ENCODE measurements at places on chromosomes 4 and X. TPM values are rescaled to one million over a fixed set of nuclear protein-coding genes. Genes with fewer than 3 reads are reported as not detected.

DSPP gene
- total RNA-seq, result 0.07 TPM

GSPT2 gene
- 5.6 TPM for total RNA-seq

TMEM150C gene
- total RNA-seq, result 19.0 TPM

DNA sequence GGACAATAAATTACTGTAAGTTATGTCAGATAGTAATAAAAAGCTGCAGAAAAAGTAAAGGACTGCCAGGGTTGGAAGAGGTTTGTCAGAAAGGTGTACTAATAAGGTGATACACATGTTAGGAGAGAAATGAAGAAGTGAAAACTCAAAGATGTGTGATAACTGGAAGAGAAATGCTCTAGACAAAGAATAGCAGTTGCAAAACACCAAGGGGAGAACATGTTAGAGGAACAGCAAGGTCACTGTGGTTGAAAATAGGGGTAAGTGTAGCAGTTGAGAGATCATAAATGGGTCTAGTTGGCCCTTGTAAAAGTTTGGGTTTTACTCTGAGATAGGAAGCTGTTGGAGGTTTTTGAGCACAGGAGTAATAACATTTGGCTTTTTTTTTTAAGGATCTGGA, 46.9 kb downstream of the HSPA4L start:
- no peak overlapping the region for H3K4me3 ChIP-seq
- no peak for DNase-seq
- H3K27me3 ChIP-seq, result no peaks in the 10 kb centered on the region
- no peaks in the 10 kb centered on the region for H3K4me1 ChIP-seq
- no peaks in the 10 kb centered on the region for H3K36me3 ChIP-seq

DNA sequence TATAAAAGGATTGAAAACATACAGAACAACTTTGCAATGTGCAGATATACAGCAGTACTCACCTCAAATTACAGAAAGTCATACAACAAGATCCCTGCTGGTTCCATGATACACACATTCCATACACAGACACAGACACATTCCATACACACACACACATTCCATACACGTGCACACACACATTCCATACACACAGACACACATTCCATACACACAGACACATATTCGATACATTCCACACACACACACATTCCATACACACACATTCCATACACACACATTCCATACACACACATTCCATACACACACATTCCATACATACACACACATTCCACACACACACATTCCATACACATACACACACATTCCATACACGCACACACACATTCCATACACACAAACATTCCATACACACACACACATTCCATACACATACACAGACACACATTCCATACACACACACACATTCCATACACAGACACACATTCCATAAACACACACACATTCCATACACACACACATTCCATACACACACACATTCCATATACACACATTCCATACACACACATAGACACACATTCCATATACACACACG, 13.7 kb downstream of the LINC00632 start:
- H3K27me3 ChIP-seq, result no peaks in the 10 kb centered on the region
- DNase-seq, result no peak
- H3K4me1 ChIP-seq, result no peaks in the 10 kb centered on the region
- H3K27ac ChIP-seq, result no peak overlapping the region
- no peaks in the 10 kb centered on the region for H3K36me3 ChIP-seq
- no peak overlapping the region for H3K4me3 ChIP-seq

GRCh38 chrX:129593137-129593536, 53.1 kb downstream of the OCRL start:
- H3K4me1 ChIP-seq, result peaks cover 4% of the 10 kb centered on the region
- peak; percentile 34 for DNase-seq
- peak overlapping the region; percentile 6 for H3K27ac ChIP-seq
- H3K36me3 ChIP-seq, result no peaks in the 10 kb centered on the region

- no peaks in the 10 kb centered on the region for H3K36me3 ChIP-seq
- H3K4me3 ChIP-seq, result no peak overlapping the region
- no peaks in the 10 kb centered on the region for H3K4me1 ChIP-seq
- peak; percentile 31 for DNase-seq
These were observed 3.4 kb downstream of the ATP1B4 start for GRCh38 chrX:120365320-120365719.

DNA sequence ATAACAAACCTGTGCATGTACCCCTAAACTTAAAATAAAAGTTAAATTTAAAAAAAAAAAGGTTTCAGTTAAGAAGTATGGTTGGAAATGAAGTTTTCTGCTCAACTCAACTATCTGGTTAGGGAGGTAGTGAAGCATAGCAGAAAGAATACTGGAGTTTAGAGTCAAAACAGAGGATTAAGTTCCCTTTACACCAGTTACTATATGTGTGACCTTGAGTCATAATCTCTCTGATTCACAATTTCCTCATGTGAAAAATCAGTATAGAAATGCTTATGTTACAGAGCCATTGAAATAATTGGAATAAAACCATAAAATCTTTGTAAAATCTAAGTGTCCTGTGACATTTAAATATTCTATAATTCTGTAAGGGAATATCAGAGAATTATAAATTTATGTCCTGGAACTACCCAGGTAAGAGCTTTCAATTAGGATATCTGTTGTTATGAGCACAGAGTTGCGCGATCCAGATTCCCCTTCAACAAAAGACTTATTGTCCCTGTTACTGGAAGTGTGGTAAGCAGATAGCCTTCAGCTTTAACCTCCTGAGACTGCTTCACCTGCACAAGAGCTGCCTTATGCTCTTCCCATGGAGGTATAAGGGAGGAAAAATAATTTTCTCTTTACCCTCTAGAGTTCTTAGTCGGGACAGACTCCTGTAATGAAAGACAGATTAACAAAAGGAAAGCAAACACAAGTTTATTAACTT, 203.8 kb upstream of the NRK start:
- no peak overlapping the region for H3K27ac ChIP-seq
- H3K27me3 ChIP-seq, result no peaks in the 10 kb centered on the region
- no peaks in the 10 kb centered on the region for H3K36me3 ChIP-seq
- no peaks in the 10 kb centered on the region for H3K4me1 ChIP-seq
- no peak for DNase-seq
- no peak overlapping the region for H3K4me3 ChIP-seq

GRCh38 chr4:67346654-67347053, 198.6 kb downstream of the CENPC start:
- no peaks in the 10 kb centered on the region for H3K27me3 ChIP-seq
- no peaks in the 10 kb centered on the region for H3K36me3 ChIP-seq
- no peaks in the 10 kb centered on the region for H3K4me1 ChIP-seq
- H3K4me3 ChIP-seq, result no peak overlapping the region

GRCh38 chr4:52648836-52649235, 10.3 kb downstream of the USP46 start:
- H3K4me3 ChIP-seq, result no peak overlapping the region
- H3K36me3 ChIP-seq, result no peaks in the 10 kb centered on the region
- H3K27me3 ChIP-seq, result no peaks in the 10 kb centered on the region

GRCh38 chr4:112973750-112974251, 75.7 kb upstream of the ANK2 start:
- no peak for DNase-seq
- no peak overlapping the region for H3K27ac ChIP-seq
- no peaks in the 10 kb centered on the region for H3K27me3 ChIP-seq
- H3K4me3 ChIP-seq, result no peak overlapping the region

DNA sequence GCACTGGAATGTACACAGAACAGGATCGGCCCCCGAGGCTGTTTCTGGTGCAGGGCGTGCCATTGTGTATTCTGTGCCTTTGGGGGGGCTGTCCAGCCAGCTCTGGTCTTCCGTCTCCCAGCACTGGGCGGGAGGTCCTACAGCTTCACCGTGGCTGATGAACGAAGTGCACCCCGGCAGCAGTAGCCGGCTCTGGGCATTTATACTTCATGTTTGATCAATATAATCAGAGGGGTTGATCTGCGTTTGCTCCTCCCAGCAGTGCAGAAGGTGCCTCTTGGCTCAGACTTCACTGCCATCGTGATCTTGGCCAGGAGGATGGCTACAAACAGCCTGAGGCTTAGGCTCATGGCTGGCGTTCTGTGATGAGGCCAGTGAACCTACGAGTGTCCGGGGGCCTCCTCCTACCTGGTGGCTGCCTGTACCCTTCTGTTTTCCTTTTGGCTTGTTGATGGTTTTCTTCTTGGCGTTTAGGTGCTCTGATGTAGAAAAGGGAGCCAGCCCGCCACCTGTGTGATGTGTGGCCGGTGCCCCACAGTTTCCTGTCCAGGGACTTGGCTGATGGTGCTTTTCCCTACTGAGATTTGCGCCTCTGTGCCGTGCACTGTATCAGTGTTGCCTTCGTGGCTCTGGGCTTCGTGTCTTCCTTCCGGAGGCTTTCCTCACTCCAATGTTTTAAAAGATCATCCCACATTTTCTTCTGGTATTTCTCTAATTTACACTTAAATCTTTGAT, 31.2 kb upstream of the HGFAC start:
- H3K36me3 ChIP-seq, result no peaks in the 10 kb centered on the region
- peaks cover 15% of the 10 kb centered on the region for H3K4me1 ChIP-seq
- no peak overlapping the region for H3K27ac ChIP-seq
- no peak overlapping the region for H3K4me3 ChIP-seq

GRCh38 chrX:22057667-22058066, 25.5 kb downstream of the PHEX start:
- no peak for DNase-seq
- H3K4me1 ChIP-seq, result no peaks in the 10 kb centered on the region
- H3K27me3 ChIP-seq, result no peaks in the 10 kb centered on the region
- no peak overlapping the region for H3K4me3 ChIP-seq

DNA sequence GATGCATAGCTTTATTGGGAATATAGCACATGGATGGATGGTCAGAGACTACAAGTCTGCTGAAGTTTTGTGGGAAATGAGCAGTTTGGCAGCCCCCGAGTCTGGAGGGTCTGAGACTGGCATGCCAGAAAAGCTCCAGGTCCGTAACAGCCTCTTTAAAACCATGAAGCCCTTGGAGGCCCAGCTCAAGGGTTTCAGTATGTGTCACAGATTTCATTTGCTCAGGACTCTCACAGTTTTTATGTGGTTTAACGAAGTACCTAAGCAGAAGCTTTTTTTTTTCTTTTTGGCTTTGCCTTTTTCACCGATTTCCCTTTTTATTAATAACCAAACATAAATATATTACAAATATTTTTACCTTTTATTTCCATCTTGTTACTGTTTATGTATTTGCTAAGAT, 30.6 kb upstream of the TMEM184C start:
- H3K4me1 ChIP-seq, result peaks cover 3% of the 10 kb centered on the region
- no peak overlapping the region for H3K27ac ChIP-seq
- H3K27me3 ChIP-seq, result no peaks in the 10 kb centered on the region
- H3K36me3 ChIP-seq, result no peaks in the 10 kb centered on the region
- no peak for DNase-seq

GRCh38 chr4:38663801-38664705, at the start of gene KLF3:
Gene KLF3 (plus strand): TSS chr4:38664199. CDS start chr4:38680626, 16,427 bp downstream.
- H3K27ac ChIP-seq, result peak within 1 kb of the TSS; percentile 98
- DNase-seq, result peak; percentile 93
- no peaks in the 10 kb centered on the region for H3K4me1 ChIP-seq
- H3K4me3 ChIP-seq, result peak within 1 kb of the TSS; percentile 74

- H3K27me3 ChIP-seq, result no peaks in the 10 kb centered on the region
These were observed 552.7 kb downstream of the RAPGEF2 start for GRCh38 chr4:159655547-159655946.

- no peaks in the 10 kb centered on the region for H3K36me3 ChIP-seq
- H3K27me3 ChIP-seq, result no peaks in the 10 kb centered on the region
- DNase-seq, result no peak
These were observed 761 bp downstream of the CLRN2 start for GRCh38 chr4:17515445-17516407.

DNA sequence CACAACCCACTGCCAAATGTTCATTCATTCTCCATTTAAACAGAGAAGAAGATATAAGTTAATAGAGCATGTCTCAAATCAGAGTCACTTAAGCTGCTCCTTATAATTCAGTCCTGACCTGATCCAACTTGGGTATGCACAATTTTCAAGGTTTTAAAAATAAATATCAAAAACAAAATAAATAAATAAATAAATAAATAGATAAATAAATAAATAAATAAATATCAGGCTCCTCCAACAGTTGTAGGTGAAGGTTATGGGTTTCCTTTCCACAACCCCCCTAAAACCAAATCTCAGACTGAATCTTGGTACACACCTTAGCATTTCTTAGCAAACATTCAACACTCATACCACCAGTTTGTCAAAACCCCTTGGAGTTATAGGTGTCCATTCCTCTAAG, 204.4 kb downstream of the PARM1 start:
- H3K36me3 ChIP-seq, result no peaks in the 10 kb centered on the region
- no peak overlapping the region for H3K27ac ChIP-seq
- no peak for DNase-seq
- no peak overlapping the region for H3K4me3 ChIP-seq
- H3K4me1 ChIP-seq, result no peaks in the 10 kb centered on the region

GRCh38 chr4:116847616-116848015, 237.8 kb downstream of the TRAM1L1 start:
- H3K4me1 ChIP-seq, result no peaks in the 10 kb centered on the region
- no peak overlapping the region for H3K4me3 ChIP-seq
- H3K27me3 ChIP-seq, result no peaks in the 10 kb centered on the region

- no peaks in the 10 kb centered on the region for H3K27me3 ChIP-seq
- no peaks in the 10 kb centered on the region for H3K4me1 ChIP-seq
- H3K4me3 ChIP-seq, result no peak within 1 kb of the TSS
- H3K36me3 ChIP-seq, result no peaks in the 10 kb centered on the region
- DNase-seq, result peak; percentile 45
These were observed at the start of gene ZNF732 for GRCh38 chr4:304969-305680. Gene ZNF732 (minus strand): TSS chr4:305474. CDS start chr4:305310, 164 bp downstream.

GRCh38 chrX:1443496-1444075, 9.1 kb downstream of the ASMTL start:
- no peaks in the 10 kb centered on the region for H3K27me3 ChIP-seq
- no peaks in the 10 kb centered on the region for H3K4me1 ChIP-seq
- H3K4me3 ChIP-seq, result no peak overlapping the region
- H3K27ac ChIP-seq, result no peak overlapping the region
- peak; percentile 9 for DNase-seq

DNA sequence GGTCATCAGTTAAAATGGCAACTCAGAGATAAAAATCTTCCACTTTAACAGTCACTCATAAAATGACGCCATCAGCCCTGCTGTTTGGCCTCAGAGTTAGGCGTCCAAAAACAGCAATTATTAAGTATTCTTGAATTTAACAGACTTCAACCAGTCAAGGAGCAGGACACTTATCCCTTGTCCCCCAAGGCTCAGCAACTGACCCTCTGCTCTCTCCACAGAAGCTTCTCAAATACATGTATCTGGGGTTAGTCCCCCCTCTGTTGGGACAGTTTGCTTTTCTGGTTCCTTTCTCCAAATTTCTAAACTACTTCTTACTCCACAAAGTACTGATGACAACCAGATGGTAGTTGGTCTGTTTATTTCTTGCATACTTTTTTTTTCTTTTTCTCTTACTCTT, 54.4 kb downstream of the SOD3 start:
- H3K27me3 ChIP-seq, result no peaks in the 10 kb centered on the region
- no peaks in the 10 kb centered on the region for H3K4me1 ChIP-seq
- H3K36me3 ChIP-seq, result no peaks in the 10 kb centered on the region
- H3K4me3 ChIP-seq, result no peak overlapping the region
- no peak overlapping the region for H3K27ac ChIP-seq

- DNase-seq, result no peak
- no peaks in the 10 kb centered on the region for H3K36me3 ChIP-seq
These were observed 14.5 kb downstream of the LNX1 start for GRCh38 chr4:53576676-53577372.
